ENCODE measurements at places on chromosomes 7 and 10.

DNA sequence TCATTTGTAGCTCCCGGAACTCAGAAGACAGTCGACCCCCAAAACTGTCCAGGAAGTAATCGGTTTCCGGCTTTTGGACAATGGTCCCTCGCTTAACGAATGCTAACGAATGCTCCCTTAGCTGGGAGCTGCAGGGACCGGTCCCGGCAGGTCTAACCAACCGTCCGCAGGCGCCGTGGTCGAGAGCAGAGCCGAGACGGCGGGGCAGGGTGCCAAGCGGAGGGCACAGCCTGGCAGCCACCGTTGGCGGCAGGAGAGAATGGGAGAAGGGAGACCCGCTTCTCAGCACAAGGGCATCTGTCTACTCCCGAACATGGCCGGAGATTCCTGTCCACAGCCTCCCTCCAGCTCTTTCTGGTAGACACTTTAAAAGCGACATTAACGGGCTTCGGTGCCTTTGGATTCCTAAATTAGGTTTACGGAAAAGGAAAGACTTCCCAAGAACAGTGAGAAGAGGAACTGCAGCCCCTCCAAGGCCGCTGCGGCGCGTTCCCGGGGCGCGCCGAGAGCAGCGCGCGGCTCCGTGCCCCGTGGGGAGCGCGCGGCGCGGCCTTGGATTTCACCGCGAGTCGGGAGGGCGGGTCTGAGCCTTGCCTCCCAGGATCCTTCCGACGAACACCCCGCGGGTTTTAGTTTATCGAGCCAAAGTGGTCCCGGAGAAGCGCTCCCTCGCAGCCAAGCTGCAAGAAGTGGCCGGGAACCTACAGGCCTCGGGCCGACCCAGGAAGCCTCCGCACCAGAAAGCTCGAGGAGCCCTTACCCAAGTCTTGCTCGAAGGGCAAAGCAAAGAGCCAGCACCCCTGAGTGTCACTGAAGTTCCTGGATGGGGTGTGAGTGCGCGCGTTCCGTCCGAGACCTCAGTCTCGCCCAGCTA lies 3.6 kb upstream of the TBX20 start:
- no peak for DNase-seq

DNA sequence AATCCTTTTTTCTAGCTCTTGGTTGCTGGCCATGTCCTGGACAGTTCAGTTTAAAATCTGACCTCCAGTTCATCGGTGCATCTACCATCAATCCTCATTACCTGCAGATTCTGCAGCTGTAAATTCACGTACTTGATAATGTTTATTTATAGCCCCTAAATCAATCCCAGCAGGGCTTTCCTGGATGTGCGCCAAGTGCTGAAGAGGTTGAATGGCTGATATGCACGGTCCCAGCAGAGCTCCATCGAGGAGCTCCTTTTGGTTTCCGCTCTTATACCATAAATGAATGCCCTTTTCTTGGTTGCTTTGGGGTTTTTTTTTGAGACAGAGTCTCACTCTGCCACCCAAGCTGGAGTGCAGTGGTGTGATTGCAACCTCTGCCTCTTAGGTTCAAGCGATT lies 91.2 kb upstream of the CCZ1B start:
- DNase-seq, result no peak

- no peak for DNase-seq
These were observed 659.2 kb downstream of the SDK1 start for GRCh38 chr7:3960050-3960763.

DNA sequence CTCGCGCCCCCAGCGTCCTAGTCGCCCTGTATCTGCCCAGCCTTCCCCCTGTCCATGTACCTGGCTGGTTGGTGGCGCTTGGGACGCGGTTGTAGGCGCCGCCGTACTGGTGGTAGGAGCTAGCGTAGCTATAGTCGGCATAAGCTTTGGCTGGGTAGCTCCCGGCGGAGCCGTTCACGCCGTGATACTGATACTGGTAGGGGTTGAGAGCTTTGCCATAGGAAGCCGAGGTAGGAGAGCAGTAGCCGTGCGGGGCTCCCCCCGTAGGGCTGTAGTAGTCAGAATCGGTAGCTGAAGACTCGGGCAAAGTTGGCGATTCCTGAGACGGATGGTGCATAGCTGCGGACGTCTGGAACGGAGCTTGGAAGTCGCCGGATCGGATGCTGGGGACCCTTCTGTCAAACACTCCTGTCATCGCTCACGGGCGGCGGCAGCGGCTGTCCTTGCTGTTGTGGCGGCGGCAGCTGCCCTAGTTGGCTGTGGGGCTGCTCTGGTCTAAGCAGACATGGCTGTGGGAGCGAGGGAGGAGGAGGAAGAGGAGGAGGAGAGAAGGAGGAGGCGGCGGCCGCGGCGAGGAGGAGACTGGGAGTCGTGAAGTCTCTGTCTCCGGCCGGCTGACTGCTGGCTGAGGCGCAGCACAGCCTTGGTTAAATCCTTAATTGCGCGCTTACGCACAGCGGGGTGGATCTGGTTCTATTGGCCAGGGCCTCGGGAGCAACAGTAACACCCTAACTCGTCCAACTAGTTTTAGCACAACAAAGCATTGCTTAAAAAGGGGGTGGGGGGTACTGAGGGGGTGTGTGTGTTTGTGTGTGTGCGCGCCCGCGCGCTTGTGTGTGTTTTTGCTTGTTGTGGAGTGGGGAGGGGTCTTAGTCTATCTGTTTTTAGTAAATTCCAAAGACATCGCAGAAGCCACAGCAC lies at the start of gene DLX5:
Gene DLX5 (minus strand): TSS at position 623 of the 921 bp plus-strand sequence. CDS start 208 bp downstream, at position 415.
- DNase-seq, result no peak

DNA sequence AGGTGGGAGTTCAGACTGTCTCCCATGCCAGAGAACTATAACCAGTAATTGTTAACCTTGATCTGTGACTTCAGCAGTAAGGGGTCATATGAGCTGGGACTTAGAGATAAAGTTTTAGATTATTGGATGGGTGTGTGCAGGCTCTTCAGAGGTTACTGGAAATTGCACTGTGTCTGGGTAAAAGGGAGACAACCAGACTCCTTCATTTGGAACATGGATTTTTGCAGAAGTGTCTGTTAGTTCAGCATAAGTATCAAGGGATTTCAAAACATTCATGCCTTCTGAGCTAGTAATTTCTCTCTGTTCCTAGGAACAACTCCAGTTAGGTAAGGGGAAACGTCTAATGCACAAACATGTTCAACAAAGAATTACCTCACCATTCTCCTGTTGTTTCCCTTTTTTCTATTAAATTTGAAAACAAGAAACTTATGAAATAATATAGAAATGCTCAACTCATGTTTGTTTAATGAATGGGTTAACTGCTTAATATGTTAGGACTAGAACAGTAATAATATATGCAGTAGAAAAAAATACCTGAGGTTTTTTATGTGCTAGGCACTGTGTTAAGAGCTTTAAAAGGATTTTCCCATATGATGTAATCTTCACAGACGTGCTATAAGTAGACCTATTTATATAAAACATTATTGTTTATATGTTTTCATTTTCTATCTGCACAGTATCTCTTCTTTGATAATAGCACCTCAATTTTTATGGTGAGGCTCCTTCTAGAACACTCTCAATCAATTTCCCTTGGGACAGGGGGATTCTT lies 233.0 kb downstream of the CACNA2D1 start:
- no peak for DNase-seq

DNA sequence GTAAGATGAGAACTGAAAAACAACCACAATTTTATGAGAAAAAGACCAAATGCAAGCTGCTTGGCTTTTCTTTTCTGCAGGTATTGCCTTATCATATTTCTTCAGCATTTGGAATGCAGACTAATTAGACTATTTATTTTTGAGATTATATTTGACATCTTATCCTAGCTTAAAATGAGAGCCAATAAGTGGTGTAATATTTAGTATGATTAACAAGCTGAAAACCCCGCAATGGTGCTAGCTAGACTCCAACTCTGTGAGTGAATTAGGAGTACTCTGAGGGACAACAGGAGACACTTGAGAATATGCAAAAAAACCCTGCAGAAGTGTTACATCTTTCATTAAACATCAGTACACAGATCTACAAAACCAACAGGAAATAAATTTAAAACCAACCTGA lies 180.3 kb upstream of the MEOX2 start:
- DNase-seq, result no peak

DNA sequence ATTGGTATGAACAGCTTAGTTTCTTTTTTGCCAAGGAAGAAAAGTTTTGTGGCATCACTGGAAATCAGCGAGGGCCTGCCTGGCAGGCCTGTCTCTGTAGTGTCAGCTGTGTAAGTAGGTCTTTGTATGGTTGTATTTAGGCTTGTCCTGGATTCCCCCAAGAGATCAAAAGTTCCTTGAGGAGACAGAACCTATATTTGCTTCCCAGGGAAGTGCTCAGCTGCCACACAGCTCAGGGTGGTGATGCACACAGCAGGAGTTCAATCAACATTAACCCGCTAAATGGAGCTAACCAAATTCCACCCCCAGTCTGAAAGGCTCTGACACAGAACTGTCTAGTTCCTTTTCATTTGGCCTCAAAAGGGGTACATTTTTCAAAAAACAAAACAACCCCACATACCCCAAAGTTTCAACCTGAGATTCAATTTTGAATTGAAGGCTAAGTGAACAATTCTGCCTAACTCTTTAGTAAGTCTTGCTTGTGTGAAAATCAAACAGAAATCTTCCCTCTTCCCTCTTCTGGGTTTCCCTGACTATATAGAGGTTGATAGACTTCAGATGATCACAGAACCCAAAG lies 124.4 kb downstream of the CLEC2L start:
- DNase-seq, result no peak

DNA sequence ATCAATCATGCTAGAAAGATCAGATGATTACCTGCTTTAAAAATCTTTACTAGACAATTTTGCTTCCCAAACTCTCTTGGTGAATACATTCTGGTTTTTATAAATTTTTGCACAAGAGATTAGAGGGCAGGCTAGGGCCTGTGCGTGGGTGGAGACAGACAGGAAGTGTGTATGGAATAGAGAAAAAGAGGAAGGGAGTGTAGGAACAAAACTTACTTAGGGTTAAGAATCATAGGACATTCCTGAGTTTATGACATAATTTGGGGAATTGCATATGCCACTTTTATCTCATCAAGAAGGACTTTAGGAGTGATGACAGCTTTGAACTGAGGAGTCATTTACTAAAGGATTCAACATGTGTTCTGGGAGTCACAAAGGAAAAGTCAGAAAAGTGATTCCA lies 31.3 kb downstream of the LAMB1 start:
- no peak for DNase-seq

DNA sequence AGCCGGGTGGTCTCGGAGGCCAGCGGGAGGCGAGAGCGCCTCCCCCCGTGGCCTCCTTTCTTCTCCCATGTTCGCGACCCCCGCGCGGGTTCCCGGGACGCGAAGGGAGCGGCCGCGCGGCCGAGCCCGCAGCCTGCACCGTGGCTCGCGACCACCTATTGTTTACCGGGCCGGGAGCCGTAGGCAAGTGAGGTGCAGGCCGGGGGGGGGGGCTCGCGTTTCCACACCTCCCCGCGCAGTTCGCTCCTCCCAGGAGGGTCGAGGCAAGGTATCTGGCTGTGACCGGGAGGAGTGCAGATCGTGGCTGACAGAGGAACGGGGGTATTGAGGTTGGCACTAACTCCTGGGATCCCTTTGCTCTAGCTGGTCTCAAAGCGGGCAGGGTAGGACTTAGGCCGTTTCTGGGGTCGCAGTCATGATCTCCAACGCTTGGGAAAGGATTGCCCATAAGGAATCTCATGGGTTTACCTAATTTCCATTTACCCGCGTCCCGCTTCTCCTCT lies 734 bp downstream of the PTPN12 start:
- DNase-seq, result no peak

DNA sequence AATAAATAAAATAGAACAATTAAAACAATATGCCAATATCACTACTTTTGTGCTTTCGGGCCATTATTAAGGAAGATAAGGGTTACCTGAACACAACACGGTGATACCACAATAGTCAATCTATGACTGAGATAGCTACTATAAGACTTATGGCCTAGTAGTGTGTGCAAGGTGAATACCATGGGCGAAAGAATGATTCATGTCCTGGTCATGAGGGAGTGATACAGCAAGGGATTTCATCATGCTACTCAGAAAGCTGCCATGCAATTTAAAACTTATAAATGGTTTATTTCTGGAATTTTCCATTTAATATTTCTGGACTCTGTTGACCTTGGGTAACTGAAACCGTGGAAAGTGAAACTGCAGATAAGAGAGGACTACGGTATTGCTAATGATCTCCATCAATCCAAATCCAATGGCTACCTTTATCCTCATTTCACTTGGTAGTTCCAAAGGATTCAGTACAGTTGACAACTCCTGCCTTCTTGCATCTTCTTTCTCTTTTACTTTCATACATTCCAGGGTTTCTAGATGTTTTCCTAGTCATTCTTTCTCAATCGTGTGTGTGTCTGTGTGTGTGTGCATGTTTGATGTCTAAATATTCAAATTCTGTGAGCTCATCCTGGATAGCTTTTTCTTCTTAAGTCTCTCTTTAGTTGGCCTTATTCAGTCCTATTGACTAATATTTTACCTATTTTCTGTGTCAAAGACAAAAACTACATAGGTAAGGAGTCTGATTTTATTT lies 100.5 kb upstream of the MAGI2 start:
- no peak for DNase-seq

DNA sequence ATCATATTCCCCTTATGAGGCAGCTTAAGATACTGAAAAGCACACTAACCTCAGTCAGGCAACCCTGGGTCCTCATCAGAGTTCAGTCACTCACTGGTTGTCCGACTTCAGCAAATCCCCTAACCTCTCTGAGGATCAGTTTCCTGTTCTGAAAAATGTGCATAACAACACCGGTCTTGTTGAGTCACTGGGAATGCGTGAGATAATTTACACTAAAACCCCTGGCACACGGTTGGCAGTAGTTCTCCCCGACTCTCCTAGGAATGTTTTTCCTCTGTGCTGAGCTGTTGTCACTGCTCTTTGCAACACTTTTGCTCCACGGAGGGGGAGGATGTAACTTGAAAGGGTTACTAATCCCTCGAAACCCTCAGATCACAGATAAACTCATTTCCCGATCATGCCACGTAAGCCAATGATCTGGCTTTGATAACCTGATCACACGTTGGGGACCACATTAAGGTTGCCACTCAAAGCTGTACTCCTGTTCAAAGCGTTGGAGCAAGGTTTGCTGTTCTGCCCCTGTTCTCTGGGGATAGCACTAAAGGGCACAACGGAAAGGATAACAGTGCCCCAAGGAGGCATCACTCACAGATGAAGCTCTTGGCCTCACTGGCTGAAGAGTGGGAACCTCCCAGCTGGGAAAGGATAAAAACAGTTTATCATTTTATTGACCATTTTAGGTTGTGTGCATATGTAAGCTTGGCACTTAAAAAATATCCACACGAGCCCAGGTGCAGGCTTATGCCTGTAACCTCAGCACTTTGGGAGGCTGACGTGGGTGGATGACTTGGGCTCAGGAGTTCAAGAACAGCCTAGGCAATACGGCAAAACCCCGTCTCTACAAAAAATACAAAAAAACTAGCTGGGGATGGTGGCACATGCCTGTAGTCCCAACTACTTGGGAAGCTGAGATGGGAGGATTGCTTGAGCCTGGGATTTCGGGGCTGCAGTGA lies 5.0 kb upstream of the RBM17 start:
- DNase-seq, result no peak

GRCh38 chr10:34539533-34540315 lies 275.4 kb downstream of the PARD3 start:
- no peak for DNase-seq

Data from CD4-positive, alpha-beta T cell (primary cell).